NCI-H1048 (cell line): ENCODE measurements at places on chromosomes 3 and 15.
A peak's percentile ranks its signal among the peaks of the same experiment; 100 is the strongest.

GRCh38 chr3:133568294-133569014, 5.0 kb upstream of the CDV3 start:
- no peak for DNase-seq

DNA sequence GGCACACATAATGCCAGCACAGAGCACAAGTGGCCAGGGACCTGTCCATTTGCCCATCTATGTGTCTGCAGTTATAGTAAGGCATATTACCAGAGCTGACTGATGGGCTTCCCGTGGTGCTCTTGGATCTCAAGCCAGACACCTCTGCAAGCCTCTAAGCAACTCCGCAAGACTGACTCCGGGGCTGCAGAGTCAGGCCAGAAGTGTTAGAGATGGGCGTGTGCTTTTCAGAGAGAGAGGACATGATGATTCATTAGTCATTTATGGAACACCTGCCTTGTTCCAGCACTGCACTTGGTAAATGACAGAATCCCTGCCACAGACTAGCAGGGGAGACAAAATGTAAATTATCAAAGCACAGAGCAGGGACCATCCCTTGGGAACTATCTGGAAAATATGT, 559.0 kb downstream of the PDCD6IP start:
- no peak for DNase-seq

DNA sequence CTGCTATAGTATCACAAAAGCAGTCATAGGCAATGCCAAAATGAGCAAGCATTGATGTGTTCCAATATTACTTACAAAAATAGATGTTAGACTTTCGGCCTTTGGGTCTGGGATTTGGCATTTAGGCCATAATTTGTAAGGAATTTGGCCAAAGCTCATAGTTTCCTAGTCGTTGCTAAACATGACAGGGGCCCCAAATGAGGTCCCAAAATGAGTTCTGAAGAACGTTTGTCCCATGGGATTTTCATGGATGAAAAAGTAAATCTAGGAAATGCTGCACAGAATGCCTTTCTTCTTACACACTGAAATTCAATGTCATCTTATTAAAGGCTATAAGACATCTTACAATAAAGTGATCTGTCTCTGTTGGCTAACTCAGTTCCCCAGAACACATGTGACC, 456.0 kb downstream of the CNTN4 start:
- no peak for DNase-seq

GRCh38 chr3:192340031-192340430, 387.3 kb downstream of the FGF12 start:
- no peak for DNase-seq

- DNase-seq = no peak
Observed at GRCh38 chr3:134643150-134643675, 7.6 kb downstream of the KY start.

DNA sequence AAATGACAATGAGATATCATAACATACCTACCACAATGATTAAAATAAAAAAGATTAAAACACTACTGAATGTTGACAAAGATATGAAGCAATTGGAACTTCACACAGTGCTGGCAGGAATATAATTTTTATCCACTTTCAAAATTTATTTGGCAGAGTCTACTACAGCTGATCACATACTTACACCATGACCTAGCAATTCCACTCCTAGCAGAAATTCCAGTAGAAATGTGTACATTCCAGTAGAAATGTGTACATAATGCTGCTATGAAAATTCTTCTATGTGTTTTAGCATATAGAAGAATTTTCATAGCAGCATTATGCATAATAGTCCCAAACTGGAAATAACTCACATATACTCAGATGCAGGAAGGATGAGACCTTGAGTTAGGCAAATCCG, 43.5 kb downstream of the IFT57 start:
- DNase-seq = no peak

DNA sequence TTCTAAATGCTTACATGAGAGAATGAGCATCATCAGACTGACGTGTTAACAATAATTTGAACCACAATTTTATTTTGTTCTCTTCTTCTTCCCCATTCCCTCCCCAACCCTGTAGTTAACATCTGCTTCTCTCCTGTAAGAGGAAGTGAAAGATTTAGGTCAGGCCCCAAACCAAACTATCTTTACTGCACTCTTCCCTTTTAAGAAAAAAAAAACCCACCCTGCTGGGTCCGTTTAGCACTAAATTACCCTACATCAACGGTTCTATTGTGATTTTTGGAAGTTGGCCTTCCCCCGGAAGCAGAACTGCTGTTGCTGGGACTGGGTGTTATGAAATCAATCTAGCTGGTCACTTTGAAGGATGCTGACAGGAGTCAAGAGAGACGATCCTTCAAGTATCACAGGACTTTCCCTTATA, 49.4 kb downstream of the NFKBIZ start:
- no peak for DNase-seq

GRCh38 chr15:63487076-63487757, 17.2 kb upstream of the USP3 start:
- DNase-seq = peak; percentile 61

DNA sequence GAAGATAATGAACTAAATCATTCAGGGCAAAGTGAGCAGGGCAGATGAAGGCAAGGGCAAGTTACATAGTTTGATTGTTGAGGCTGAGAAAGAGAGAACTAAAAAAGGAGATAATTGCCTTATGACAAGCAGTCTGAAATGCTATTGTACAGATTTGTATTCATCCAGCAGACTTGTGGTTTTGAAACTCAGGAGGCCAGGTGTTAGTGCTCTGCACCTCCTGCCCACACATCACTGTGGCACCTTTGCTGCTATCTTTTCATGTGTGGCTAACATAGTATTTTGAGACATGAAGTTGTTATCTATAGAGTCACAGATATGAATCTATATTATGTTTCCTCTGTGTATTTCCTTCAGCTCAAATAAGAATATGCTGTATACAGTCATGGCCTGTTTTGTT, 24.3 kb upstream of the SUCLG2 start:
- DNase-seq = no peak

DNA sequence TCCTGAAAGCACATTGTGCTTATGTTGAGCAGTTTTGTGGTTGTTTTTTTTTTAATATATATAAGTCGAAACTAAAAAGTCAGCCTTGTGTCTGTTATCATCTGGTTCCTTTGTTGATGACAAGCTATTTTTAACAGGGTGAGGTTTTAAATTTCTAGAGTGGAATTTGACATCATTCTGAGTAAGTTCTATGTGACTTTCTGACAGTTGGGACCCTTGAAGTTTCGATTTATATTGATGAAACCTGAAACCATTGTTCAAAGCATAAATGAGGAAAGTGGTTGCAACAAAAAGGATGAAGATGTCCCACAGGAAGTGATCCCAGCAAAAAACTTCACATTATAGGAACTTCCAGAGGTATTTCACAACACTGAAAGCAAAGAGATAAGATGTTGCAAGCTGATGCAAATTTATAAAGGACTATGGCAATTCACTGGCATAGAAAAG, 94.0 kb downstream of the CYP19A1 start:
- no peak for DNase-seq

- DNase-seq = no peak
Observed at GRCh38 chr15:99895956-99896311, 162.7 kb upstream of the LYSMD4 start.

GRCh38 chr15:91611561-91612323, 241.8 kb upstream of the SLCO3A1 start:
- no peak for DNase-seq

DNA sequence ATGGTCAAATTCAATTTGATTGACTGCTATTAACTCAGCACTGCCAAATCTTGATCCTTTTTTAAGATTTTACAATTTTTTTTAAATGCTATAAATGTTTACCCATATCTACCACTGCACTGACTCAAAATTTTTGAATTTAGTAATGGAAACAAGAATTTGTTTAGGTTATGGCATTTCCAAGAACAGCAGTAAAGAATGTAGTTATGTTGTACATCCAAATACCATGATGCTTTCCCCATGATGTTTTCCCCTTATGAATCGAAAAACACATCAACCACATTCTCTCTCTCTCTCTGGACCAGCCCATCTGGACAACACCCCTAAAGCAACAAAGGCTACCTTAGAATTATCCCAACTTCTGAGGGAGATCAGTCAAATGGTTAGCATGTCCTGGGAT, 14.2 kb downstream of the CHRM5 start:
- DNase-seq = no peak

- no peak for DNase-seq
Observed at GRCh38 chr15:39181940-39182339, 398.9 kb upstream of the THBS1 start.

- no peak for DNase-seq
Observed at GRCh38 chr3:58434990-58435389, 1.4 kb upstream of the PDHB start.

- DNase-seq = no peak
Observed at GRCh38 chr3:15800780-15801179, 3.0 kb upstream of the ANKRD28 start.

- DNase-seq = no peak
Observed at GRCh38 chr3:158111861-158112260, 2.0 kb downstream of the RSRC1 start.

- DNase-seq = no peak
Observed at GRCh38 chr3:23856286-23856685, 50.5 kb downstream of the UBE2E1 start.

DNA sequence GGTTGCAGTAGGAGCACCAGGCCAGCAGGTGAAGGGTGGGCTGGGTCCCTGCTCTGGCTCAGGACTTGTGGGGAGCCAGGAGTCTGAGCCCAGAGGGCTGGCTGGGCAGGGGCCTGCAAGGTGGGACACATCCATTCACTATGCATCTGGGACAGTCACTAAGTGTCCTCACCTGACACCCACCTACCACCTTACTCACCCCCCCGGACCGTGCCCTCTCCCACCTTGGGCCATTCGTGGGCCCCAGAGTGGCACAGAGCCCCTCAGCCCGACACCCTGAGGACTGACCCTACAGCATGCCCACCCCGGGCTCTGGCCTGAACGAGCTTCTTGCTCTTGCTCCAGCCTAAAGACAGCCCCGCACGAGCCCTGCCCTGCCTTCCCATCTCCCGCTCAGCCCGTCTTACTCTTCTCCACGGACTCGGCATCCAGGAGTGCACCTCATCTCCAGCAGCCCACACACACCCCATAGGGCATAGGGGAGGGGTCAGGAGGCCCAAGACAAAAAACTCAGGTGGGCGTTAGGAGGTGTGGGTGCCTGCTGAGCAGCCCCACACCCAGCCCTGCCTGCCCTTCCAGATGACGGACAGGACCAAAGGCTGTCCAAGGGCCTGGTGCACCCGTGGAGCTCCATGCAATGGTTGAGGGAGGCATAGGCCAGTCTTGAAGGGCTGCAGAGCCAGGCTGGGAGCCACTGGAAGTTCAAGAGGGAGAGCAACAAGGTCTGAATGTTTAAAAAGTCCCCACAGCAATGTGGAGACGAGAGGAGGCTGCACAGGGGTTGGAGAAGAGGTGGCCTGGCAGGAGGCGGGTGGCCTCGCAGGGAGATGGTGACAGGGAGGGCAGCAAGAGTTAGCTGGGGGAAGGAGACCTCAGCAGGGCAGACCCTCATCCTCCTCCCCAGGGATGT, 27.0 kb downstream of the PTH1R start:
- DNase-seq = no peak

GRCh38 chr3:32495085-32495484, 7.6 kb downstream of the CMTM6 start:
- DNase-seq = no peak

GRCh38 chr15:32942401-32942841, 224.6 kb downstream of the GREM1 start:
- DNase-seq = no peak

DNA sequence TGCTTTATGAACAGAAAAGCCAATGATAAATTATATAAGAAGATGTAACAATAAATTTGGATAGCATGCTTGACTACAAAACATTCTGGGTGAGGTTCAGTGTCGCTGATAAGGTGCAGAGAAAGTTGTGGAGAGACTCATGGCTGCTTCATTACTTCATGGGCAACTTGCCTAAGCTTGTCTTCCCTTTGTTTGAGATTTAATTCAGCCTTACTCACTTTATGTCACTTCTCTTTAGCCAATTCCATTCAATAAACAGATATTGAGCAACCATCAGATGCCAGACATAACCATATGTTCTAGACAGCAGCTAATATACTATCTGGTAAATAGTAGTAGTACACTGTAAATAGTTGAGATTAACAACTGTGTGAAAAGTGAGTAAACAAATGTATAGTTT, 401.5 kb upstream of the FRG2C start:
- no peak for DNase-seq

GRCh38 chr15:81253846-81254245, 57.2 kb downstream of the IL16 start:
- DNase-seq = no peak

DNA sequence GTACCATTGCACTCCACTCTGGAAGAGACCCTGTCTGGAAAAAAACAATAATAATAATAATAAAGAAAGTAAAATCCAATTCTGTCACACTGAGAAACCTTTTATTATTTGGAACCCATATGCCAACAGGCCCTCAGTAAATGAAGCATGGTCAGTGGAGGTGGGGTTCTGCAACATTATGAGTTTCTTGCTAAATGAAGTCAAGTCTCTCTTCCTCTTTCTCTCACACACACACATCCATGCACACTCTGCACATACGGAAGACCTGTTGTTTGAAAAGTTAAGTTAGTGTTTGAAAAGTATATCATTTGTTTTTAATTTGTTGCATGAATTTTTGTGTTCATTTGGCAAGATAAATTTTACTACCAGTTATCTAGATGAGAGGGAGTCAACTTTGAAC, 27.8 kb downstream of the GAP43 start:
- no peak for DNase-seq

DNA sequence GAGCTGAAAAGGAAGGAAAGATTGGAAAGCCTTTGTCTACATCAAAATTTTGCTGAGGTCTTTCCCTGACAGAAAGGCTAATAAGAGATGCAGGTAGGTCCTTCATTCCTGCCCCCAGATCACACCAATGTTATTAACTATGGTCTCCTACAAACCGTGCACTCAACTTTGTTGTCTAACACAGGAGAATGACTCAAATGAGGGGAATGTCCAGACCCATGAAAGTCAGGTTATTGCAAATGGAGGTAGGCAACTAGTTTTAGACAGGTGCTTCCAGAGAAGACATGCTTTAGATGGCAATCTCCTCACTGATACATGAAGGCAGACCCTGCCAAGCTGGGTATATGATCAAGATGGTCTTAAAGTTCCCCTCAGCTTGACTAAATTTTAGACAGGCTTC, 51.0 kb downstream of the NFKBIZ start:
- no peak for DNase-seq

- no peak for DNase-seq
Observed at GRCh38 chr3:158249183-158249582, 139.3 kb downstream of the RSRC1 start.

DNA sequence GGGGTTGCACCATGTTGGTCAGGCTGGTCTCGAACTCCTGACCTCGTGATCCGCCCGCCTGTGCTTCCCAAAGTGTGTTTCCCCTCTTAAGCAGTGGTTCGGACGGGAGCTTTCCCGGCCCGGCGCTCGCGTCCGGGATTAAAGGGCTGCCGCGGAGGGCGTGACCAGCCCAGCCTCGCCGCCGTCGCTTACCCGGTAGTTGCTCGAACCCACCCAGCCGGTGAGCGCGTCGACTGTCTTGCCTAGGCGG, 513 bp downstream of the CLASP2 start:
- DNase-seq = no peak

DNA sequence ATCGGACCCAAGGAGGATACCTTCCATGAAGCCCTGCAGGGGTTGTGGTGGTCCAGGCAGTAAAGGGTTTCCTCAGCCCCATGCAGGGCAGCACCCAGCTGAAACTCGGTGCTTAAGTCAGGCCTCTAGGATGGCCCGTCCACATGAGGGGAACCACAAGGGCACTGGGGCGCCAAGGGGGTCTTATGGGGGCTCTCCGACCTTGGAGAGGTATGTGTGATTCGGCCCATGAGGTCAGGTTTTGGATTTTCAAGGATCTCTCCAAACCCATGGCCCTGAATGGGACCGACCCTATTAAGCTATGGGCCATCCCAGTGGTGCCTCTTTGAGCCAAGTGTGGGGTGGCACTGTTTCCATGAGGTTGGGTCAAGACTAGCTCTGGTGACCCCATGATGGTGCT, 233.3 kb downstream of the SNRPN start:
- DNase-seq = no peak
